Stimulated activated CD8-positive, alpha-beta memory T cell treated with anti-CD3 and anti-CD28 coated beads, Interleukin-7, amount 100 ng/mL, for 1 hour (primary cell): ENCODE measurements at places on chromosomes 7 and 10.

DNA sequence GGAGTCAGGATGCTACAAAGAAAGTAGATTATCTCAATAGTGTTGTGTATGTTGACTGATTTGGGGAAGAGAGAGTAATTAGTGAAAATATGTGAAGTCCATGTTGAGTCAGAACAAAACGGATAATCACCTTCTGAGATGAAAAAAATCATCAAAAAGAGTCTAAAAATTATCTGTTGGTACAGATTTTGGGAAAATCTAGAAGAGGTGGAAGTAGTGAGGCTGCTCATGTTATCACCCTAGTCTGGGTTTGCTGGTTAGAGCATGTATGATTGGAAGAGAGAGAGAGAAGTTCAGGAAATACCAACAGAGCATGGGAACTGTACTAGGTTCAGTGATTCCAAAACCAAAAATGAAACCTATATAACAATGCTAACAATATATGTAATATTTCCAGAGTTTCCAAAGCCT is 12.3 kb downstream of the RPA3 start:
- no peak for DNase-seq

GRCh38 chr7:112347088-112347487 is 103.2 kb upstream of the IFRD1 start:
- no peak for DNase-seq

- DNase-seq, result no peak
These were observed 21.5 kb downstream of the ALOX5 start for GRCh38 chr10:45395554-45395953.

- no peak for DNase-seq
These were observed 10.1 kb upstream of the LEP start for GRCh38 chr7:128231021-128231420.

DNA sequence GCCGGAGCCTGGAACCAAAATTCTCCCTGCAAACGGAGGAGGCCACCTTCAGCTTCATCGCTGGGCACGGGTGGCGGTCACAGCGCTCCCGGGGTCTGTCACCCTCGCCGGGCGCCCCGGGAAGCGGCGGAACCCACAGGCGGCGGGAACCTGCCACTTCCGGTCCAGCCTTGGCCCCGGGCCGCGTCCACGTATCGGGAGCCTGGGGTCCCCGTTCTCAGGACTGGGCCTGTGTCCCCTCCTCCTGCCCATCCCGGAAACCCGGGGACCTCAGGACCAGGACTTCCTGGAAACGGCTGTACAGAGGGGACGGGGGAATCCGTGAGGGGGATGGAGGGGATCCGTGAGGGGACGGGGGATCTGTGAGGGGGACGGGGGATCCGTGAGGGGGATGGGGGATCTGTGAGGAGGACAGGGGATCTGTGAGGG is 25.4 kb downstream of the PDGFA start:
- DNase-seq, result no peak
